ENCODE measurements at places on chromosomes 7 and 10. TPM values are rescaled to one million over a fixed set of nuclear protein-coding genes. Genes with fewer than 3 reads are reported as not detected.

The AKR1C8 gene
- not detected for total RNA-seq

The ELN gene
- total RNA-seq = 4.2 TPM

The MYO1G gene
- total RNA-seq = under 0.01 TPM

The ABCB1 gene
- 1.7 TPM for total RNA-seq

Data from smooth muscle cell of bladder (primary cell).